Activated CD4-positive, CD25-positive, alpha-beta regulatory T cell (primary cell): ENCODE measurements at places on chromosomes 3 and 15.

DNA sequence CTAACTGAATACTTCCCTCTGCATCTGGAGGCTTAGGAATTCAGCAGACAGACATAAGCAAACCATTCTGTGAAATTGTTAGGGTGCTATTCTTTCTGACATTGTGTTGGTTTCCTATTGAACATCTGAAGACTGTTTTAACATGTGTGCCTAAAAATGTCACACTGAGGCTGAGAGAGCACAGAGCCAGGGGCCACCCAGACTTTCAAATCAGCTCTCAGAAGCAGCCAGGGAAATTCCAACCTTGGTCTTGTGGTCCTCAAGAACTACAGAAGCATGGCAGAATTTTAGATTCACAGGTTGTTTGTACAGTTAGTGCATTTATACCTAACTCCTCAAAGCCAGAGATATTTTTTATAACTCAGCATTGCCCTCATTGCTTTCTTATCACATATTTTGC is 929.2 kb upstream of the CFAP20DC start:
- no peak for DNase-seq

DNA sequence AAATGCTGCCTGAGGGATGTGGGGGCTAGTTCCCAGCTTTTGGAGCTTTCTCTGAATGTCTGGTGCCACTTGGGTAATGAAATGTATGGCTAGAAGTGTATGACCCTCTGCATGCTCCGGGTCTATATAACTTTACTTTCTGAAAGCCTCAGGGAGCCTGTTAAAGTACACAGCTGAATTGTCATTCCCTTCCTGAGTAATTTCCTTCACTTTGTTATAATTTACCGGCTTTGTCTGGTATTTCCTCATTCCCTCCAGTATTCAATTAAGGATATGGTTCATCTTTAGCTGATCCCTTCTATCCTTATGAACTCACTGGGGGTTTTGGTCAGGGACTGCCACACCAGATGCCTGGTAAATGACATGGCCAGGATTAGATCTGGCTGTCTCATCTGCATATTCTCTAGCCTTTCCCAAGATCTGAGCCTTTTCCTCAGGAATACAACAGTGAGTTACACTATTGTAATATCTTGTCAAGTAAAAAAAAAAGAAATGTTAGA is 620.3 kb downstream of the ZPLD1 start:
- no peak for DNase-seq

DNA sequence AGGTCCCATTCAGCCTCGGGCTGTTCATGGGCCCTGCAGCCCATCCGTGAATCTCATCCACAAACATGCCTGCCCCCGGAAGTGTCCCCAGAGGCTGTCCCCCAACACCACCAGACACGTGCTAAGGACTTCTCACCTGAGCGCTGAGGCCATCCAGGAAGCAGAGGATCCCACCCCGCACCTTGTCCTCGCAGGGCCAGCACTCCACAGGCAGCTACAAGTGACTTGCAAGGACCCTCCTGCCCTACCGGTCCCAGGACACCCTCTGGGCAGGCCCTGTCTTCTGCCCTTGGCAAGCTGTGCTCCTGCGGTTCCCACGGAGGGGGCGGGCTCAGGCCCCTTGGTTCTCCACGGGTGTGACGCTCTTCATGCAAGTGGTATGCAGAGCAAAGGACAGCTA is 146.0 kb downstream of the NUP210 start:
- no peak for DNase-seq

- DNase-seq: no peak
These were observed 215.3 kb downstream of the ROBO2 start for GRCh38 chr3:77254967-77255831.
